ENCODE measurements at places on chromosomes 16 and 17. TPM values are rescaled to one million over a fixed set of nuclear protein-coding genes. Genes with fewer than 3 reads are reported as not detected.

SF3B3 gene
- total RNA-seq = 130 TPM

TADA2A gene
- 20.9 TPM for total RNA-seq

PARN gene
- total RNA-seq = 27.0 TPM

NPW gene
- total RNA-seq = 0.58 TPM

TBC1D3I gene
- total RNA-seq = not detected

PYDC1 gene
- total RNA-seq = not detected

PTGES3L gene
- 0.28 TPM for total RNA-seq

TMEM88 gene
- 0.58 TPM for total RNA-seq

OMG gene
- not detected for total RNA-seq

MPV17L gene
- total RNA-seq = 0.58 TPM

CEP295NL gene
- 1.4 TPM for total RNA-seq

MT1A gene
- 3.9 TPM for total RNA-seq

HNF1B gene
- total RNA-seq = 0.19 TPM

LLGL2 gene
- total RNA-seq = 0.58 TPM

BCO1 gene
- total RNA-seq = not detected

KRTAP4-9 gene
- total RNA-seq = not detected

Data from regular cardiac myocyte (primary cell).